ENCODE measurements at places on chromosomes 2 and 18.
A peak's percentile ranks its signal among the peaks of the same experiment; 100 is the strongest.

- no peak for DNase-seq
Measured at GRCh38 chr2:191020742-191021381, 6.9 kb upstream of the STAT1 start.

DNA sequence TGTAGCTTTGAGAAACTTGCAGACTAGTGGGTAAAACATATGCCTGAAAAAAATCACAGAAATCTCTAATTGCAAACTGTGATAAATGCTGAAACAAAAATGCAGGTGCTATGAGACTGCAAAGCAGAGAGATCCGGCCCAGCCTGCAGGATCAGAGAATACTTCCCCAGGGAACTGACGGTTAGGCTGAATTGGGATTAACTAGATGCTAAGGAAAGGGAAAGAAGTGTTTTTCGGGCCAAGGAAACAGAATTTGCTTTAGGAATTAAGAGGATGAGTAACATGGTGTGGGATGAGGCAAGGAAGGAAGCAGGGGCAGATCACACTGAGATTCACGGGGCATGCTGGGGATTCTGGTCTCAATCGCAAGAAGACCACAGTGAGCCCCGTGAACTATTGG lies 71.5 kb downstream of the OSBPL6 start:
- no peak for DNase-seq

DNA sequence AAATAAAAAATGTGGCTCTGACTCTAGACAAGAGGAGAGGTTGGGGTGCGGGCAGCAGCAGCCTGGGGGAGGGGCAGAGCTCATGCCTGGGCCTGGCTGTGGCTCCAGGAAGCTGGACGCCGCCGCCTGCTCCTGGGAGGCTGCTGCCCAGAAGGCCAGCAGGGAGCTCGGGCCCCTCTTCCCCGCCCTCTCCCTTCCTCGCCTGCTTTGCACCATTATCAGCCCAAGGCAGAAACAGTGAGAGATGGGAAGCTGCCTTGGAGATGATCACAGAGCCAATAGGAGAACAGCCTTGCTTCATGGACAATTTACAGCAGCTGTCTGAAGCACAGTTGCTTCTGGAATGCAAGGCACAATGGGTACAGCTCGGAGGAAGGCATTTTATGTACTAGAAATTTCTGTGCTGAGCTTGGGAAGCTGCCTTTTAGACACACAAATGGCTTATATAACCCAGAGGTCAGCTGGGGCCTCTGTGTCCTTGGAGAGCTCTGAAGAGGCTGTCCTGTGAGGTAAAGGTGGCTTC lies 55.3 kb upstream of the AFF3 start:
- no peak for DNase-seq

GRCh38 chr2:68110102-68110501 lies 47.3 kb upstream of the C1D start:
- DNase-seq, result no peak

- no peak for DNase-seq
Measured at GRCh38 chr2:232138441-232138840, 176.9 kb downstream of the DIS3L2 start.

DNA sequence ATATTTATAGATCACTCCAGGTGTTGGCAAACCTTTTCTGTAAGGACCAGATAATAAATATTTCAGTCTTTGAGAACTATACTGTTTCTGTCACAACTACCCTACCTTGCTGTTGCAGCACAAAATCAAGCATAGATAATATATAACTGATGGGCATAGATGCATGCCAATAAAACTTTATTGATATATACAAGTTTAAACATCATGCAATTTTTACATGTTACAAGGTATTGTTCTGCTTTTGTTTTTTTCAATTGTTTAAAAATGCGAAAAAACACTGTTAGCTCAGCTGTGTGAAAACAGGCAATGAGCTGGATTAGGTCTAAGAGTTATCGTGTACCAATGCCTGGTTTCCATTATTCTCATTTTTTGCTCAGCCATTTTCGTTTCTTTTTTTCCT lies 47.6 kb upstream of the FN1 start:
- no peak for DNase-seq

DNA sequence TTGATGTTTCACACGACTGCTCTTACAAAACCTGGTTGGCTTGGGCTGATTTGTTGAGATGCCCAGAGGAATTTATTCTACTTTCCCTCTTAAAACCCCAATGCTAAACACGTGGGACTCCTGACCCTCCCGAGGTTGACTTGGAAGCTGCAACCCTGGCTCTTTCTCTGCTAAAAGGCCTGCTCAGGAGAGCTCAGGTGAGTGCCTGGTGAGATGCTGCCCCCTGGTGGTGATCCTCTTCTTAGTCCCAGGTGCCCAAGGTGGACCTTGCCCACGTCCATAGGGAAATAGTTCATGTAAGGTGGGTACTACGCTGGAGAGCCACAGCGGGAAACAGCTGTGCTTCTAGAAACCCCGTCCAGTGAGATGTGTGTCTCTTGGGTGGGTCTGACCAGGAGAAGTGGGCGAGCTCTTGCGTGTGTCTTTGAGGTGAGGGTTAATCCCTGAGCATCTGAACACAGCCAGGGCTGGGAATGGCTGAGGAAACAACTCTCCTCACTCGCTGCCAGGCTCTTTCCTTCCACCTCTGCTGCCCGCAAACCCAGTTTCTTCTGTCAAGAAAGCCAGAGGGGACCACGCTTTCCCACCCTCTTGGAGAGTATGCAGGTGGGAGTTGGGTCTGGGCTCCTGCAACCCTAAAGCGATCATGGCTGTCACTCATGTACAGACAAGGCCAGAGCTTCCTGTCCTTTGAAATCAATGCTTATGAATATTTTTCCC lies 25.5 kb upstream of the PXDN start:
- peak; percentile 58 for DNase-seq

DNA sequence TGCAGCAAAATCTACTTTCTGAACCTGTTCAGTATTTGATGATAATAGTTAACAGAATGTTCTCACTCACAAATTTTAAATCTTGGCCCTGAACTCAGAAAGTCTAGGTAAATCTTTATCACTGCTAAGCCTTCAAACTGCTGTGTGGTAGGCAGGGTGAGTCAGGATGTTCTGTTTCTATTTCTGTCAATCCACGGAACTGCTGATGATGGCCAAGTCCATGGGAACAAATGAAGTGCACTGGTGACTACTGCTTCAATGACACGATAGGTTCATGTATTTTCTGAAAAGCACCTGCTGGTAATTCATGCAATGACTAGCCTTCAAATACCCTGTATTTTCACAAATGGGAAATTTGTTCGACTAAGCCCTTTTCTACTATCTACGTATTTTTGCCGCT lies 14.2 kb downstream of the NIFK start:
- DNase-seq, result no peak

GRCh38 chr2:51579412-51579811 lies 547.5 kb upstream of the NRXN1 start:
- no peak for DNase-seq

- DNase-seq, result peak; percentile 79
Measured at GRCh38 chr2:101223814-101224231, 28.9 kb upstream of the CNOT11 start.

DNA sequence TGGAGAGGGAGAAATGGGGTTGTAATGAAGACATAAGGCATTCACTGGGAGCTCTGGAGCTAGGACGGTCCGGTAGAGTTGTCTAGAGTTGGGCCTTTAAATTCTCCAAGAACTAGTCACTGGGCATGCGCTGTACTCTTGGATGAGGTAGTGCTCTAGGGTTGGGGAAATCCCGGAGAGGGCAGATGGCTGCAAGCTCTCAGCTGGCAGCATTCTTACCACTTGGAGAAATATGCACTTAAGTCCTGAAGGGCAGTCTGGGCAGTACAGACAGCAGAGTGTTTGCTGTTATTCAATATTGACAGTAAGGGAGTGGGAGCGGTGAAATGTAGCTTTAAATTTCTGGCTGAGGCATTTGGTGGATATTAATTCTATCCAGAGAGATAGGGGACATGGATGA lies 214.6 kb downstream of the RDH14 start:
- peak; percentile 95 for DNase-seq

- no peak for DNase-seq
Measured at GRCh38 chr18:62588217-62588616, 65.4 kb downstream of the ZCCHC2 start.

DNA sequence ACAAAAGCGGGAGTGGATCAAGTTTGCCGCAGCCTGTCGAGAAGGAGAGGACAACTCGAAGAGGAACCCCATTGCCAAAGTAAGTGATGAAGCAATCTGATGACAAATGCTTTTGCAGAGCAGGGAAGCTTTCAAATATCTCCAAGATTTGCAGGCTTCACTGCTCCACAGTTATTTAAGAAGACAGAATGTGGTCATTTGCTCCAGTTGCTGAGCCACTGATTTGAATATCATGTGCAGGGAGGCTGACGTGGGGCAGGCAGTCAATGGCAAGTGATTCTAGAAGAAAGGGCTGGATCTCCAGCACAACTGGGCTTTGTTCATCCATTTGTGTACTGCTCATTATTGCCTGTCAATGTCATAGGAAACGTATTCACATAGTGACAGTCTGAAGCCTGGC lies 10.2 kb downstream of the DSG4 start:
- no peak for DNase-seq

GRCh38 chr2:233857511-233858141 lies 3.3 kb upstream of the HJURP start:
- DNase-seq, result no peak

DNA sequence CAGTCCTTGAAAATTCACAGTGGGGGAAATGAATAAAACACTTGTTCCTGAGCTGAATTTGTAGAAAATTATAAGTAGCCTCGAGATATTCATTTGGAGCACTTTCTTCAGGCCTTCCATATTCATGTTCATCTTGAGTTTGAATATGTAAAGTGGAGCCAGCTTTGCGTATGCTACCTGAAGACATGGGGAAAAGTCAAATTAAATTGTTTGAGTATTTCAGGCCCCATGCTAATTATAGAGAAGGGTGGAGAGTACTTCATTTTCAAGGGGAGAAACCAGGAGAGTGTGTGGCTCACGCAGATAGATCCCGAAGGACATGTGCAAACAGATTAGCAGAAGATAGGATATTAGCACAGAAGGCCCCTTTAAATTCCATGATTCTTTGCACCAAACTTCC lies 7.7 kb downstream of the RPRM start:
- no peak for DNase-seq

GRCh38 chr18:74692367-74693013 lies 94.8 kb downstream of the ZNF407 start:
- DNase-seq, result no peak

- DNase-seq, result no peak
Measured at GRCh38 chr2:30150786-30151185, 4.0 kb downstream of the YPEL5 start.

- no peak for DNase-seq
Measured at GRCh38 chr2:71667256-71668182, 214.2 kb downstream of the DYSF start.

DNA sequence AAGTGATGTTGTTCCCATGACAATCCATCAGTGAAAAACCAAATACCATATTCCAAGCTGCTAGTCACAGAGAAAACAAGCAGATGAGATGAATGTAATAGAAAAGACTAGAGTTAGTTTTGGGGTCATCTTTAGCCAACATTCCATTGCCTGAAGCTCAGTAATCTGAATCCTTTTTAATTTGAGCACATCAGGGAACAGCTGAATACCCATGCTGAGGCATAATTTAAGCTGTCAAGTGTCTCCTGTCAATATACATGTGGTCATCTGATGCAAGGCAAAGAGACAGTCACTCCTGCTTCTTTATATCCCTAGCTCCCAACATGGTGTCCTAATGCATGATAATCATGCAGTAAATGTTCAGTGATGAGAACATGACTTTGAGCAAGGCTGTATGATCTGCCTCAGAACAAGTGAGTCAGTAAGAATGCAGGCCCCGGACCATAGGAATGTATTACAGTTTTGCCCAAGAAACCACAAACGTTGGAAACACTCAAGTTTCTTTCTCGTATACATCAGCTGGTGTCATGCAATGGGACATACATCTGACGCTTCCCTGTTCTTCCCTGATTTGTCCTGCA lies 48.0 kb downstream of the CDK15 start:
- no peak for DNase-seq

DNA sequence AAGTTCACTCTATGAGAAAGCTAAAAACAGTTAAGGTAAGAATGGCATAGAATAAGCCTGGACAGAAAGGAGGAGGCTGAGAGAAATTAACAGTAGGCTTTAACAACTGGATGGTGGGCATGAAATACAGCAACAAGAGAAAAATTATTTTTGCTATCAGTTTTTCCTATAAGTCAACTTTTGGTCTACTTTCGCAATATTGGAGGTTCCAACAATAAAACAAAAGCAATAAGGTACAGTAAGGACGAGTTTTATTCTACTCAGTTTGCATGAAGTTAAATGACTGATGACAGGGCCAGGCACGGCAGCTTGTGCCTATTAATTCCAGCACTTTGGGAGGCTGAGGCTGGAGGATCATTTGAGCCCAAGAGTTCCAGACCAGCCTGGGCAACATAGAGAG lies 17.3 kb downstream of the RAB1A start:
- DNase-seq, result no peak

GRCh38 chr18:6311456-6312215 lies 103.1 kb downstream of the L3MBTL4 start:
- DNase-seq, result no peak

- no peak for DNase-seq
Measured at GRCh38 chr2:104312684-104313083, 541.2 kb upstream of the POU3F3 start.

DNA sequence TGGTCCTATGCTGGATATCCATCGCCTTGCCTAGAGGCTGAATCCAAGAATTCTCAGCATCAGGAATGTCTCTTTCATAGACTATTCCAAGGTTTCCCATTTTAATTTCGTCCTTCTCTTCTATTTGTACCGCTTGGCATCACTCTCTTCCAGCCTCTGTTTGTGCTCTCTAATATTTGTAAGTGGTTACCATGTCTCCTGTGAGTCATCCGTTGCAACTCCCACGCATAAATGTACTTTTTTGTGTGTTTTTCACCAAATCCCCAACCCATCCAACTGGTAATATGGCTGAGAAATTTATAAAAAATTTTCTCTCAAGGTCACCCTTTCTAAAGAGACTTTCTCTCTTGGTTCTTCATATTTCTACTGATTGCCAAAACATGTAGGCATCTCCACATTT lies 21.8 kb downstream of the COLEC12 start:
- DNase-seq, result no peak

DNA sequence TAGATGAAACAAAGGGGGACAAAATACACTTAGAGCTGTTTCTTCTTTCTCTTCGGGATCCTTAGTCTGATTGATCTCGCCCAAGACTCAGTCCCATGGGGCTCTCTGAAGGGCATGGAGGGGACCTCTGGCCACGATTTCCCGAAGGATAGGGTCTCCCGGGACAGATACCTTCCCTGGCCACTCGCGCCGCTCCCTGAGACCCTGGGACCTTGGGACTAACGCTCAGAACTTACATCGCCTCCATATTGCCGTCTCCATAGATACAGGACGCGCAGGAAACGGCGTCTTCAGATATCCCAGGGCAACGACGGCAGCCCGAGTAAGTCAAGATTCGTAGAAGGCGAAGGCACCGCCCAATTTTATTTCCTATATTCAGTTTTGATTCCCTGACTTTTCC lies at the start of gene CFAP65:
TSS of gene CFAP65 (minus strand) at position 265 of the 400 bp plus-strand sequence. CDS start 2,468 bp downstream, outside the sequence.
- DNase-seq, result no peak

- DNase-seq, result no peak
Measured at GRCh38 chr2:100580367-100581276, 17.8 kb downstream of the PDCL3 start.
